ENCODE measurements at places on chromosomes 16 and 17.

GRCh38 chr17:67582673-67583081 lies 135.1 kb upstream of the NOL11 start:
- DNase-seq: peak; percentile 39

GRCh38 chr17:56832446-56832845 lies 1.3 kb downstream of the C17orf67 start:
- no peak for DNase-seq

DNA sequence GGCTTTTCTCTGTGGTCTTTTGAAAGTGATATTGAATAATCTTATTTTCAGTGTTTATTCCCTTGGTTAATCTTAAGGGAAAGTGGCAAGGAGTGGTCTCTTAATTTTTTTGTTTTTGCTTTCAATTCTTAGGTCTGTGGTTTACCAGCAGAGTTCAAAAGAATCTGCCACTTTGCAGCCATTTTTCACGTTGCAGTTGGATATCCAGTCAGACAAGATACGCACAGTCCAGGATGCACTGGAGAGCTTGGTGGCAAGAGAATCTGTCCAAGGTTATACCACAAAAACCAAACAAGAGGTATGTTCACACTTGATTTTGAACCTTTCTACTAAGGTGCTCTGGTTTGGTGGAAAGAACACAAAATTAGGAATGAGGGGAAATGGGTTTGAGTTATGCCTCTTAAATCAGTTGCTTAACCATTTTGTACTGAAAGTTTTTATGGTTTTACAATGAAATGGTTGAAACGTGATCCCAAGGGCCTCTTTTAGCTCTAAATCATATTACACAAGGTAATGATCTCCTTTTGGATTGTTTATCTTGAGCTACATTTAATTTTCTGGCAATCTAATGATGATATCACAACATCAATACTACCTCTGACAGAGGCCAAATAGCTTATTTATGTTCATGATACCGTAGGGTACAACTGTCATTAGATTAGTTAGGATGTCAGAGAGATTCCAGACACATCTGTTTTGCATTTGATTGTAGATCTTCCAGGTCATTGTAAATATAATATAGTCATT lies 51.6 kb upstream of the CRISPLD2 start:
- DNase-seq: no peak

GRCh38 chr17:65487161-65487560 lies 74.3 kb downstream of the AXIN2 start:
- DNase-seq: no peak

DNA sequence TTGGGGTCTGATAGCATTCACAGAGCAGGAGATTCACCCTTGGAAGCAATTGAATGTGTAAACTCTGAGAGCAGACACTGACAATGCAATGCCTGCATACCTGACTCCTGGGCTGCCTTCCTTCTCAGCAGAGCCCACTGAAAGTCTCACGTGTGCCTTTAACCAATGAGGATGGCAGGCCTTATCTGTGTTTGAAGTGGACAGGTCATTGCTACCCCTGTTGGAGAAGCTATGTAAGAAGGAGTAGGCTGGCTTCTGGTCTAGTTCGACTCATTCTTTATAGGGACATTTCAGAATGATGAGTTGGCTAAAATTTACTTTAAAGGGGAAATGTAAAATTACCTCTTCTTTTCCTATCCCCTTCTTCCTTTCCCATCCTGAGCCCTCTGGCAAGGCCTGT lies 446.3 kb downstream of the SLC39A11 start:
- DNase-seq: no peak

- peak; percentile 17 for DNase-seq
These were observed 64.3 kb downstream of the IGF2BP1 start for GRCh38 chr17:49061524-49061943.

DNA sequence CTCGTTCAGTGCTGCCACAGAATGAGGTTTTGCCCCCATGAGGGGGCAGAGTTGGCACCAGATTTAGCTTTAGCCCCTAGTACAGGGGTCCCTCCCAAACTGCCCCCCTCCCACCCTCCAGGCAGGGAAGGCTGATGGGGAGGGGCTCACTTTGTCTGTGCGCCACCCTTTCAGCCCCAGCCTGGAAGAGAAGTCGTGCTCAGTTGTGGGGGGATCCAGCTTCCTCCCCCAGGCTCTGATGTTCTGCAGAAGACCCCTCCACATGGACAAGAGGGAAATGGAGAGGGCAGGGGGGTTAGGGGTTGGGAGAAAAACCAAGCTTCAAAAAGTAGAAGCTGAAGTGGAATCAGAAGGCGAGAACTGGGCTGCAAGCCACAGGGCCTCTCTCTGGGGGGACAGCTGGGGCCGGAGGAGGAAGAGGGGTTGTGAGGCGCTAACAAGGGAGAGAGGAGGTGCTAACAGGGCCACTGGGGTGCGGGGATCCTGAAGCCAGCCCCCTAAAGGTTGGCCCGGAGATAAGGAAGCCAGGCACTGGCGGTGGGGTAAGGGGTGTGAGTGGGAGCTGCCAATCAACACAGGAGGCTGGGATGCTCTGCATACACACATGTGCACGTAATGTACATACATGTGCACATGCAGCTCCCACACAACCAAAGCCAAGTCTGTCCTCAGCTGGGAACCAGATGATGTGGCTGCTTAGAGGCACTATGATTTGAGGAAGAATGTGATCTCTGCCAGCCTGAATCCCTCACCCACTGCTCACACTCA lies 7.0 kb upstream of the TMEM92 start:
- peak; percentile 37 for DNase-seq

DNA sequence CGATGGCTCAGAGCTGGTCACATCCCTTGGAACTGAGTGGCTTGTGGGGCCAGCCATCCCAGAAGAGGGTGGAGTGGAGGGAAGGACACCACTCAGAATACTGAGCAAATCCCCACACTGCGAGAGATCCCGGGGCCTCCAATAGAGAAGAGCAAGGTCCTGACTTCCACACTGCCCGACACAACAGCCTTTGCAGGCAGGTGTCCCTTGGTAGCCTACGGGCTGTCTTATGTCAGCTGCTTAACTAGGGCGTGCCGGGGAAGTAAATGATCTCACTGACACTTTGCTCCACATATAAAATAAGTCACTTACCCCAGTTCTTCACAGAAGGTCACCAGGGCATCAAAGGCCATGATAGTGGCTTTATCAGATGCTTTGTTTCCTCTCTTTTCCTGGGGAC lies 16.1 kb downstream of the RECQL5 start:
- no peak for DNase-seq

GRCh38 chr16:65657071-65657494 lies 535.2 kb upstream of the CDH11 start:
- no peak for DNase-seq

DNA sequence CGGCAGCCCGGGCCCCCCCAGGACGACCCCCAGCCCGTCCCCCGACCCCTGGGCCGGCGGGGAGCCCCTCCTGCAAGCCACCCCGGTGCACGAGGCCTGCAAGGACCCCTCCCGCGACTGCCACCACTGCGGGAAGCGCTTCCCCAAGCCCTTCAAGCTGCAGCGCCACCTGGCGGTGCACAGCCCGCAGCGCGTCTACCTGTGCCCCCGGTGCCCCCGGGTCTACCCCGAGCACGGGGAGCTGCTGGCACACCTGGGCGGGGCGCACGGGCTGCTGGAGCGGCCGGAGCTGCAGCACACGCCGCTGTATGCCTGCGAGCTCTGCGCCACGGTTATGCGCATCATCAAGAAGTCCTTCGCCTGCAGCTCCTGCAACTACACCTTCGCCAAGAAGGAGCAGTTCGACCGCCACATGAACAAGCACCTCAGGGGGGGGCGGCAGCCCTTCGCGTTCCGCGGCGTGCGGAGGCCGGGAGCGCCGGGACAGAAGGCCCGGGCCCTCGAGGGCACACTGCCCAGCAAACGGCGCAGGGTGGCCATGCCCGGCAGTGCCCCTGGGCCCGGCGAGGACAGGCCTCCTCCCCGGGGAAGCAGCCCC lies 15.6 kb upstream of the ZFPM1 start:
- DNase-seq: no peak

- DNase-seq: peak; percentile 14
These were observed 11.8 kb downstream of the SYT17 start for GRCh38 chr16:19179546-19180490.

DNA sequence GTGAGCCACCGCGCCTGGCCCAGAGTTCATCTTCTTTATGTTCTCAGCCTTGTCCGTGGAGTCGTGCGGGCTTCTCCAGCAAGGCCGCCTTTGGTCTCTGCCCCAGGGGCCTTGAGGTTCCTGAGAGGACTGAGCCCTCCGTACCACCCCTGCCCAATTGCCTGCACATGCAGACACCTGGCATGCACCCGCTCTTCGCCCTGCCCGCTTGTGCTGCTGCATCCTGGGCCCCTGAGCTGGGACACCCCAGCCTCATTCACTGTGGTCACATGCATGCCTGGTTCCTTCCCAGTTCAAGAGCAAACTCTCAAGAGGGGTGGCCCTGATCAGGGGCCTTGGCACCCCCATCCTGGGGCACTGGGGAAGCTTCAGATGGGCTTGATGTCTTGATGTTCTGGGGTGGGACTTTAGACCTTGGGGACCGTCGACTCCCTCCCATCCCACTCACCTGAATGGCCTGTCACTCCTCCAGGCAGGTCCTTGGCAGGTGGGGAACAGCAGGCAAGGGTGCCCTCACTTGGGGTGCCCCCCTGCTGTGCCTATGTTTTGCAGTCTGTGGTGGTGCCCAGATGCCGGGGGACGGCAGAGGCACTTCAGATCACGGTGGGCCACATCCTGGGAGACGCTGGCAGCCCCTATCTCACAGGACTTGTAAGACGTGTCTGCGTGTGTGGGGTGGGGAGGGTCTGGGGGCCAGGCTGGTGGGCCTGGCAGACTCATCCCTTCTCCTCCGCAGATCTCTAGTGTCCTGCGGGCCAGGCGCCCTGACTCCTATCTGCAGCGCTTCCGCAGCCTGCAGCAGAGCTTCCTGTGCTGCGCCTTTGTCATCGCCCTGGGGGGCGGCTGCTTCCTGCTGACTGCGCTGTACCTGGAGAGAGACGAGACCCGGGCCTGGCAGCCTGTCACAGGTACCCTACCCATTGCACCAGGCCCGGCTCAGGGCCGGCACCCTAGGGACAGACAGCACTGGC lies 12.7 kb upstream of the SPNS2 start:
- no peak for DNase-seq

DNA sequence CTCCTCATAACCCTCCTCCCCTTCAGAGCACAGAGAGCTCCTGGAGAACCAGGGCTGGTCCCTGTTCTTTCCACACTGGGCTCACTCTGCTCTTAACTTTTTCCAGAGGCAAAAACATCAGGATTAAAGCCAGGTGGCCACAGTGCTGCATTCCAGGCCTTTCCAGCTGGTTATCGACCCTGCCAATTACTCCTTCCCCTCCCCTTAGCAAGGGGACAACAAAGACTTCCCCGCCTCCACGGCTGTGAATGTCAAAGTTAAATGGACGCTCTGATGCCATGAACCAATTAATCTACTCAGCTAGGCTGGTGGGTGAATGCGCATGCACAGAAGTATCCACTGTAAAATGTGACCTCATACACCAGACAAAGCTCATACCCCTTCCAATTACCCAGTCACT lies 23.1 kb downstream of the ACLY start:
- peak; percentile 19 for DNase-seq

DNA sequence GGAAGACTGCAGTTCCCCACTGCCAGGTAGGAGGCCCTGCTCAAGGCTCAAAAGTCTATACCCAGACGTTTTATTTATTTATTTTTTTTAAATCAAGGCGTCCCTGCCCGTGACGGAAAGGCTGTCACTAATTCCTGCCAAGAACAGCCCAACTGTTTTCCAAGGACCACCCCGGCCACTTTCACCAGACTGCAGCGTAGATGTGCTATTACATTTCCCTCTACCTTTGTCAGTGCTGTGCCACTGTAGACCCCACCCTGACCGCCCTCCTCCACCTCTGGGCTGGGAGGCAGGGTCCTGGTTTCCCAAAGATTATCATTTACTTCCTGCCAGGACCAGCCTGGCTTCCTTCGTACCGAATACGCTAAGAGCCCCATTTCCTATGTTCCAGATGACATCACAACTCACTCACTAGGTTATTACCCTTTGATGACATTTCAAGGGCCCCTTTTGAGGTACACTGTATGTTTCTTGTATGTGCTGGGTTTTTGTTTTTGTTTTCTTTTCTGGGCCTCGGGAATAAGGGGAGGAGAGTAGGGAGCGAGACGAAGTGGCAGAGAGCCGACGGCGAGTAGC lies 6.3 kb upstream of the RNF227 start:
- no peak for DNase-seq

DNA sequence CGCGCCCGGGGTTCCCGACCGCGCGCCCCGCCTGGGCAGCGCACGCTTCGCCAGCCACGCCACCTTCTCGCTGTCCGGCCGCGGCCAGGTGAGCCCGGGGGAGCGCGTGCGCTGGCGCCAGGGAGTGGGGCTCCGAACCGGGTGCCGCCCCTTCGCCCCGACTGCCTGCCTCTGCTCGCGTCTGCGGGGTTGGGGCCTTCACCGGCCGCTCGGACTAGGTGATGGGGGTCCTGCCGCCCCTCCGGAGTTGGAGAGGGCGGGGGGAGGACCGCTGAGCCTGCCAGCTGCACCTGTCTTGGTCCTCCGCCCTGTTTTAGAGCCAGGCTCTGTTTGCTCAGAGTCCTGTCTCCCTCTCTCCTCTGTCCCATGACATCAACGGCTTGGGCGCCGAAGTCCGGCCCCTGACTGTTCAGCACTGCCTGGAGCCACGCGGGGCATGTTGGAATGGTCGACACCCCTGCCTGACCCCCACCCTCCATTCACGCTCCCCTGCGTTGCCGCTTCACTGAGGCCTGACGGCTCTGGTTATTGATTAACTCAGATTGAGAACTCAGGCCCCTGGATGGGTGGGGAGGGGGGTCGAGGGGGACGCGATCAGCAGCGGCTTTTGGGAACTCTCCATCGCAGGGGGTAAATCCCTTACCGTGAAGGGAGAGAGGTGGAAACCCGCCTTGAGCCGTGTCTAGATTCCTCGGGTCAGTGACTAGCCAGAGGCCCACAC lies 748 bp downstream of the SMTNL2 start:
- DNase-seq: no peak

DNA sequence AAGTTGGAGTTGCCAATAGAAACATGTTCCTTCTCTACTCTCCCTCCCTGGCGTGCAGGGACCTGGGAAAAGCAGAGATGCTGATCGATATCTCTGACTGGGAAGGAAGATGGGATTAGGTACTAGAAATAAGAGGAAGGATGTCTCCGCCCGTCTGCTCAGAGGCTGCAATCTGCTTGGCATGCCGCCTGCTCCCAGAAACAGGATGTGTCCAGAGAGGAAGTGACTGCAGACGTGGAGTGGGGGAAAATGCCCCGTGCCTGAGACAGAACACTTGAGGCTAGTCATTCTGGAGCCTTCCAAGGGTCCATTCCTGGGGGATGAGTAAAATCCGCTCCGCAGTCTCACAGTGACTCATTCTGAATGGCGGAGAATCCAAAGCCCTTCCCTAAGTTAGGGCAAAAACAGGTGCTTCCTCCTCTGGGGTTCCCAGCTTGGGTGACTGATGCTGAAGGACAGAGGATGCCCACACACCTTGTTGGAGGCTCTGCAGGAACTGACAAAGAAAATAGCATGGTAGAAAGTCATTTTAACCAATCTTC lies 45.0 kb upstream of the SMURF2 start:
- peak; percentile 98 for DNase-seq

DNA sequence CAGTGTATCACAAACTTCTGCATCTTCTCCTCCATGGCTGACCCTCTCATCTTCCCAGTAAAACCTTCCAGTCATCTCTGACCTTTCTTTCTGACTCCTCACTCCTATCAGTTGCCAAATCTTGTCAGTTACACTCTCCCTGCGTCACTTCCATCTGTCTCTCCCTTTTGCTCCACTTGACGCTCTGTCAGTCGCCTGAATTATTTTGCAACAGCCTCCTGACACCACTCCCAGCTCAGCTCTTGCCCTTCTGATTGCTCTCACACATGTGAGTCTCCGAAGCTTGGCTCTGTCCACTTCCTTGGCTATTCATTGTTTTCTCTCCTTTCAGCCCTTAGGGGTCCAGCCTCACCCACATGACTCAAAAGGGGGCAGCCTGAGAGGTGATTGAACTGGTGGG lies 27.7 kb downstream of the DHRS7C start:
- no peak for DNase-seq

- DNase-seq: peak; percentile 95
These were observed 87.3 kb downstream of the MAP2K6 start for GRCh38 chr17:69501591-69502468.
